ENCODE measurements at places on chromosomes 16 and 17. TPM values are rescaled to one million over a fixed set of nuclear protein-coding genes. Genes with fewer than 3 reads are reported as not detected.

- DNase-seq, result peak; percentile 73
Measured at GRCh38 chr17:42814633-42815399, 9.3 kb downstream of the BECN1 start.

GRCh38 chr17:77189148-77189547 lies 48.4 kb downstream of the SEC14L1 start:
- DNase-seq, result no peak

GRCh38 chr17:28842282-28843012 lies at the start of gene FAM222B:
Gene FAM222B (minus strand): TSS chr17:28842790. CDS start chr17:28766667, 76,123 bp downstream.
- DNase-seq, result peak; percentile 81

DNA sequence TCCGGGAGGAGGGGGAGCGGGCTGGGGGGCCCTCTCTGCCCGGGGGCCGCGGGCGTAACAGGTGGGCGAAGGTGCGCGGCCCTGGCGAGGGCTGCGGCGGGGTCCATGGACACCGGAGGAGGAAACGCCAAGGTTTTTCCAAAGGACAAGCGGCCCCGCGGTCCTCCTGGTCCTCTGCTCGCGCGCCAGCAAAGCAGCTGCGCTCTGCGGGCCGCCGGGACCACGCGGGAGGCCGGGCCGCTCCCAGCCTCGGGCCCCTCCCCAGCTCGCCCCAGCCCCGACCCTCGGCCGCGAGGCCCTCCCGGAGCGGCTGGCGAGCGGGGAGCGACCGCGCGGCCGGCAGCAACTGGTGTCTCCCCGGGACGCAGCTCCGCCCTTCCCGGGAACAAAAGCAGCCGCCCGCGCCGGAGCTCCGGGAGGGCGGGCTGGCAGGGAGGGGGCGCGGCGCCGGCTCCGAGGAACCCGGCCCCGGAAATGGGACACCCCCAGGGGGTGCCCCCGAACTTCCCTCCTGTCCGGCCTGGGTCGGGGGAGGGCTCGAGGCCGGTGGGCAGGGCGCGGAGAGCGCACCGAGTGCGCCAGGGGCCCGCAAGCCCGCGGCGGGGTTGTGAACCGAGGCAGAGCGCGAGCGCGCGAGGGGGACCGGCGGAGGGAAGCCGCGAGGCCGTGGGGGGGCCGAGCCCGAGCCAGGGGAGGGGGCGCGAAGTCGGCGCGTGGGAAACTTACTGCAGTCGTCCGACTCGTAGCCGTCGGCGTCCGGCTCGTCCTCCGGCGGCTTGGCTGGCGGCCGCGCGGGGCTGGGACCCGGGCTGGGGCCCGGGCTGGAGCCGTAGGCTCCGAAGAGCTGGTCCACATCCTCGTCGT lies 837 bp downstream of the DOC2B start:
- DNase-seq, result no peak

GRCh38 chr17:14446825-14447224 lies 145.9 kb downstream of the HS3ST3B1 start:
- no peak for DNase-seq

DNA sequence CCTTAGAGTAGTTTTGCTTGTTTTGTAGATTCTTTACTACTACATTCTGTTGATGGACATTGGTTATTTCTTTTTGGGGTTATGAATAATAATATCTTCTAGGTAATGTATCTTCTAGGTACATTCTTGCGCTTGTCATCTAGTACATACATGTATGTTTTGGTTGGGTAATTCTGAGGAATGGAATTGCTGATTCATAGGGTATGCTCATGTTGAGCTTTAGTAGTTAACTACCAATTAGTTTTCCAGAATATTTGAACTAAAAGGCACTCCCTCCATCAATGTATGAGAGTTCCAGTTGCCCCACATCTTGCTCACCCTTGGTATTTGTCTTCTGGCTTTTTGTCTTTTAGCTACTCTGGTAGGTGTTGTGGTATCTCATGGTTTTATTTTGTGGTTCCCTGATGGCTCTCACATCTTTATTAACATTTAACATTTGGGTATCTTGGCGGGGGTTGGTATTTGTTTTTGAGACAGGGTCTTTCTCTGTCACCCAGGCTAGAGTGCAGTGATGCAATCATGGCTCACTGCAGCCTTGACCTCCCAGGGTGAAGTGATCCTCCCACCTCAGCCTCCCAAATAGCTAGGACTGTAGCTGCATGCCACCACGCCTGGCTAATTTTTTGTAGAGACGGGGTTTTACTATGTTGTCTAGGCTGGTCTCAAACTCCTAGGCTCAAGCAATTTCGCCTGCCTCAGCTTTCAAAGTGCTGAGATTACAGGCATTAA lies 47.1 kb downstream of the SLC6A4 start:
- DNase-seq, result no peak

GRCh38 chr16:14014284-14014625 lies 56.9 kb upstream of the MRTFB start:
- DNase-seq, result no peak

DNA sequence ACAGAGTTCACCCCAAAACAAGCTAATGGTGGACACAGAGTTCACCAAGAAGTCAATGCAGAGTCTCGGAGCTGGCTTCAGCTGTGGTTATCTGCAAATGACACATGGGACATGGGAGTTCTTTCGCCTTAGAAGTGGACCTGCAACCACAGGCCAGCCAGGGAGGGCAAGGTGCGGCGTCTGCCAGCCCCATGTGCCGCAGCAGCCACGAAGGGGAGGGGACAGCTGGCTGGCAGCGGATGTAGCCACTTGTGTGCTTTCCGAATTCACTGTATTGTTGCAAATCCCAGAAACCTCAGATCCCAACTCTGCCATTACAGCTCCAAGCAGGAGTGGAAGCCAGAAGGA lies 24.8 kb downstream of the LMF1 start:
- no peak for DNase-seq

- DNase-seq, result peak; percentile 52
Measured at GRCh38 chr17:67496286-67496685, 119.2 kb downstream of the PITPNC1 start.

- no peak for DNase-seq
Measured at GRCh38 chr17:75019146-75019545, 6.7 kb downstream of the MRPL58 start.

DNA sequence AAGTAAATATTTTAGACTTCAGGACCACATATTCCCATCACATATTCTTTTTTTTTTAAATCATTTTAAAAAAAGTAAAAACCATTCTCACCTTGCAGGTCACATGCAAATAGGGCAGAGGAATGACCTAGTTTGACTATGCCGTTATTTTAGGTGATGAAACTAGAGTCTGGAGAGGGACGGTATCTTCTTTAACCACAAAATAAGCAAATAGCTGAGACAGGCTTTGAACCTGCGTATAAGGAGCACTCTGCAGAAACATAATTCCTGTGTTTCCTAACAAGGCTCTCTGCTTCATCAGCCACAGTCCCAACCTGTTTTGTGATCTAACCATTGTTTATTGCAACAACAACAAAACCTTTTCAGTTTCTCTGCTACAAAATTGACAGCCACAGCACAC lies 121.5 kb downstream of the PCTP start:
- DNase-seq, result no peak

- peak; percentile 52 for DNase-seq
Measured at GRCh38 chr17:38584350-38584925, 21.3 kb downstream of the SRCIN1 start.

- DNase-seq, result peak; percentile 79
Measured at GRCh38 chr16:82748026-82748425, 121.3 kb downstream of the CDH13 start.

GRCh38 chr16:2485811-2486507 lies 11.0 kb downstream of the TBC1D24 start:
- no peak for DNase-seq

DNA sequence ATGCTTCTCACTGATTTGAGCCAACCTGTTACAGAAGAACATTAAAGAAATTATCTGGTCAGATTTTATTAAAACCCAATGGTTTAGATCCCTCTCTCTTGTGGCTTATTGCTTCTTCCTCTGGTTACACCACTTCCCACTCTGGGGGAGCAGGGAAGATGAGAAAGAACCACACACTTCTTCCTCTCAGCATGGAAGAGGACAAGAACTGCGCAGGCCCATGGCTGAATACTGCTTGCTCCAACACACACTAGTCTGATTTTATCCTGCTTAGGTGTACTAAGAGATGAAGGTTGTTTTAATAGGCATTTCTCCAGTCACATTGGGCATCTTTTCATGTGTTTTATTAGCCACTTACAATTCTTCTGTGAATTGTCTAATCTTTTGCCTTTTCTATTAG lies 27.6 kb downstream of the MAP3K3 start:
- DNase-seq, result no peak

DNA sequence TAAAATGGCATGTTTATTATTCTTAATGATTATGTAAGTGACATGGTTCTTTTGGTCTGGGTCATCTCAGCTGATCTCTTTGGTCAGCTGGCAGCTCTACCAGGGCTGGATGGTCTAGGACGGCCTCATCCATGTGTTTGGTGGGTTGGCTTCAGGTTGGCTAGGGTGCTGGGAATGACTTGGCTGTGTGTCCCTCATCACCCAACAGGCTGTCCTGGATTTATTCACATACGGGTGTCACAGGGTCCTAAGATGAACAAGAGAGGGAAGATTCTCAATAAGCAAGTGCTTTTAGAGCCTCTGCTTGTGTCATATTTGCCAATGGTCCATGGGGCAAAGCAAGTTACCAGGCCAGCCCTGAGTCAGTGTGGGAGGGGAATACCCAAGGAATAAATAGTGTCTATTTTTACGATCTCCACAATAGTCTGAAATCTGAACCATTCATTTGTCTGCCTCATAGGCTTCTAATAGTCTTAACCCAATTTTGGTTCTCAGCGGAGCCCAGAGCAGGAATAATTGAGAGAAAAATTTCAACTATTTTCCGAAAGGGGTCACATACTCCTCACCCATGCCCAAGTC lies 157.5 kb downstream of the HS3ST2 start:
- no peak for DNase-seq

DNA sequence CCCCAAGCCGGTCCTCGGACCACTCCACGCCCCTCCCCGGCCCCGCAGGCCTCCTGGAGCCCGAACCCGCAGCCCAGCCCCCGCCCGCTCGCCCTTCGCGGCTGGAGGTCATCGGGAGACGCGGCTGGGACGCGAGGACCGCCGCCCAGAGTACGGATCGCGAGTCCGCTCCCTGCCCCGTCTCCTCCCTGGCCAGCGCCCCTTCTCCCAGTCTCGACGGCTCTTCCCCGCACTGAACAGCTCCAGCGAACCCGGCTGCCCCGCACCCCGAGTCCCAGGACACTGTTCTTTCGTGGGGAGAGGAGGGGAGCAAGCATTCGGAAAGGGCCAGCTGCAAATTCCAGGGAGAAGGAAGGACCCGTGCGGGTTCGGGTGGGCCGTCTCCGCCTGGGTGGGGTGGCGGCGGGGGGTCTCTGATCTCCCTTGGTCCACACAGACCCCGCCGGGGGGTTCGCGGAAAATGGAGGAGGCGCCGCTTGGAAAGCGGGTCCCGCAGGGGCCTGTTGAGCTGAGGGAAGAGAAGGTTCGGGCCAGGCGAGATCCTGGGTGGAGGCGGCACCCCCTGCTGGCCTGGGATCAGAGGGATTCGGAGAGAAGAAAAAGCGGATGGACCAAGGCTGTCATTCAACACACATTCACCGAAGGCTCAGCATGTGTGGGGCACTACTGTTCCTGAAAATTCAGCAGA lies 632 bp upstream of the RTN4RL1 start:
- peak; percentile 68 for DNase-seq

GRCh38 chr17:28549236-28550132 lies 2.9 kb downstream of the UNC119 start:
- DNase-seq, result no peak

DNA sequence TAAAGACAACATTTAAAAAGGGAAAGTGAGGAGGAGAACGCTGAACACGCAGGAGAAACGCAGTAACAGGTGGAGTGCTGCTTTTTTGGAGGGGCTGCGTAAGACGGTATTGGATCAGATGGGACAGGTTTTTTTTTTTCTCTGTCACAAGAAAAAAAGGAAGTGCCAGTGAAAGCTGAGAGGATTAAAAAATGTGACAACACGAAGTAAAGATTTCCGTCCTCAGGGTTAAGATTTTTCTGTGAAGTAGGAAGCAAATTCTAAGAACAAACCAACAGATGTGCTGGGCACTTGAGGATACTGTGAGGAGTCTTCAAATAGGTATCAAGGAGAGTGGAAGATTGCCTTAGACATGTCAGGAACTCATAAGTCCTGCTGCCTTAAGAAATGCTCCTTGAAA lies 5.8 kb upstream of the ABCA9 start:
- no peak for DNase-seq

DNA sequence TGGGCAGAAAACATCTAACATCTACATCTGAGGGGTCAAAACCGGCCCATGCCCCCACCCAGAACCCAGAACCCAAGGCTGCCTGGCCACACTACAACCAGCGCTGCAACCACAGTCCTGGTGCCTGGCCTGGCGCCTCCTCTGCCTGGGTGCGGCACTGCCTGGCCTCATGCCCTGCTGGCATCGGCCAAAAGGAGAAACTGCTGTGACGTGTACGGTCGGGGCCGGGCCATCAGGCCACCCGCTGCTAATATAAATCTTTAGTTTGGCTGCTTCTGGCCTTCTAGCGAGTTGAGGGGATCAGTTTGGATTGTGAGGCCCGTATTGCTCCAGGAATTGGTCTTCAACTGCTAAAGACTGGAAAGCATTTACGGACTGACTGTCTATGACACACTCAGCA lies 22.8 kb downstream of the TMEM204 start:
- DNase-seq, result no peak

DNA sequence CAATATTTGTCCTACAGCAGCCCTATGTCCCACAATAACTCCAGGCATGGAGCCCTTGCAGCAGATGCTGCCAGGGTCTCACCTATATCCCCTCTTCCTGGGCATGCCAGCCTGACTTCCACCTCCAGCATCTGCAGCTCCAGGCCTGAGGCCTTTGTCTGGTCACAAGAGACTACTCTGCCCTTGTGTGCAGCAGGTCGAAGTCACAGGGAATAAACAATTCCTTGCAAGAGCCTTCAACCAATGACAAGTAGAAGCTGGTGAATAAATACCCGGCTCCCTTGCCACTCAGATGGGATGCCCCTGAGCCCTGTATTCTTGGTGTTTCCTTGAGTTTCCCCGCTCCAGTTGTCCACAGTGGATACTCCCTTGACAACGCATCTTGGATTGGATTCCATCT lies 23.0 kb downstream of the CES1 start:
- no peak for DNase-seq

DNA sequence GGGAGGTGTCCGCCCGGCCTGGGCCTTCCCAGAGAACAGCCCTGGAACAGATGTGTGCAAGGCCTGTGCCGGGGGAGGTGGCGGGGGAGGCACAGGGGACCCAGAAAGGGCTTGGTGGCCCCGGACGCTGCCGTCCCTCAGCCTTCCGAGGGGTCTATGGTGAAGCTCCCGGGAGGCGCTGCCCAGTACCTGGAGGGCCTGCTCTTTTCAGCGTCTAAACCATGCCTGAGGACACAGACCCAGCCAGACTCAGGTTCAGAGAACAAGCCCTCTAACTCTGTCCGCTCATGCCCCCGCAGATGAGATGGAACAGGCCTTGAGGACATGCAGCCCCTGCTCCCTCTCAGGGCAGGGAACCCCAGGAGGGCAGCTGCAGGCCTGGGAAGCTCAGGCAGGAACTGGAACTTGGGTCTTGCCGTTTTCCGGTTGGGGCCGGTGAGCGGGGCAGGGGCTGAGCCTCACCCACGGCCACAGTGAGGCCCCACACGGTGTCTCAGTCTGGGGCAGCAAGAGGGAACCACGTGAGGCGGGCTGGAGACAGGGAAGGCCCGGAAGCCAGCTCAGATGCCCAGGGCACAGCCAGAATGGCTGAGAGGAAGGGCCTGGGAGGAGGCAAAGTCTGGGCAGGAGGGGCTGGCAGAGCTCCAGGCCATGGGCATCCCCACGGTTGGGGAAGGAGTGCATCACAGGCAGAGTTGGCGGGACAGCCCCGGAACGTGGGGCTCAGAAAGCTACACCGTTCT lies 12.5 kb downstream of the SLC16A3 start:
- DNase-seq, result peak; percentile 76

- DNase-seq, result no peak
Measured at GRCh38 chr17:41723801-41724475, 10.5 kb downstream of the HAP1 start.

ATAD5 gene
- total RNA-seq, result 3.9 TPM

CCL3 gene
- not detected for total RNA-seq

MEOX1 gene
- total RNA-seq, result 6.0 TPM

CDC6 gene
- total RNA-seq, result 19.0 TPM
